ENCODE measurements at places on chromosomes 16 and 17.

DNA sequence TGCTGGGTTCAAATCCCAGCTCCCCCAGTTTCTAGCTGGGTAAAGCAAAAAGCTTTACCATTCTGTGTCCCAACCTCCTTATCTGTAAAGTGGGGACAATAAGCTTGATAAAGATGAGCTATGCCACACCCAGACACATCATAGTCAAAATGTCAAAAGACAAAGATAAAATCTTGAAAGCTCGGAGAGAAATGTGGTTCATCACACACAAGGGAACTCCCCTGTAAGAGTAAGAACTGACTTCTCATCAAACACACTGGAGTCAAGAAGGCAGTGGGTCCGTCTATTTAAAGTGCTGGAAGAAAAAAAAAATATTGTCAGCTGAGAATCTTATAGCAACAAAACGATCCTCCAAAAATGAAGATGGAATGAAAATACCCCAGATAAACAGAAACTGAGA, 25.3 kb downstream of the CACNG5 start:
- no peak for DNase-seq

DNA sequence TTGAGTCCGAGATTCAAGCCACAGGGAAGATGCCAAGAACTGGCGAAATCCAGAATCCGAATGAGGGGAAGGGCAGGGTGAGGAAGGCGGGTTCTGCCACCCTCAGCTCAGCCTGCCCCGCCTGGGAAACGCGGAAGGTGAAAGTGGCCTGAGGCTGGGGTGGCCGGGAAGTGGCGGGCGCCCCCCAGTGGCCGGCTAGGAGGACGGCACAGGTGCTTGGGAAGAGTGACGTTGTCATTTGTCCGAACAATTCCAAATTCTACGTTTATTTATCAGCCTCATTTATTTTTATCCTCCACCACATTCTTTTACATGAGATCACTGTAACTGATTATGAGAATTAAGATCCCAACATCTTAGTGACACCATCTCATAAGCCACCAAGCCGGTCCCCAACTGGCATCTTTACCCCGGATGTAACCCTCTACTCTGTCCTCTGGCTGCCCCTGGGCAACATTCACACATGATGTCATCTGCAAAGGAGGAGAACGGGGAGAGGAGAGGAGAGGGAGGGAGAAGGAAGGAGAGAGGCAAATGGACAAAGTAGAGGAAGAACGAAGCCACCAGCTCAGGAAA, 21.3 kb downstream of the SRCIN1 start:
- peak; percentile 75 for DNase-seq

DNA sequence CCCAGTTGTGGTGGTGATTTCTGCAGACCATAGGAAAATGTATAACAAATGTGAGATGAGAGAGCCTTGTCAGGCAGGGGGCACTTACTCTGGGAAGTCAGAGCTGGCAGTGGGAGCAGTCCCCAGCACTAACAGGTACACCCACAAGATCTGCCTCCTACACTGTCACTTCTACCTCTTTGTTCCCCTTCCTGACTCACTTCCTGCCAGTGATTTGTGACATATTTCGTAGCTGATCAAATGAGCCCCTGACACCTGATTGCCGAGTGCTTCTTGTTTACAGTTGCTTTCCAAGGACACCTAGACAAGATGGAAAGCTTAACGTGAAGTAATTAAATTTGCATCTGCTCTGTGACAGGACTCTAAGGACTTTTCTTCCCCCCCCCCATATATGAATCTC, 40.5 kb downstream of the FTO start:
- DNase-seq = peak; percentile 53

GRCh38 chr16:14002416-14002990, 68.6 kb upstream of the MRTFB start:
- DNase-seq = no peak

DNA sequence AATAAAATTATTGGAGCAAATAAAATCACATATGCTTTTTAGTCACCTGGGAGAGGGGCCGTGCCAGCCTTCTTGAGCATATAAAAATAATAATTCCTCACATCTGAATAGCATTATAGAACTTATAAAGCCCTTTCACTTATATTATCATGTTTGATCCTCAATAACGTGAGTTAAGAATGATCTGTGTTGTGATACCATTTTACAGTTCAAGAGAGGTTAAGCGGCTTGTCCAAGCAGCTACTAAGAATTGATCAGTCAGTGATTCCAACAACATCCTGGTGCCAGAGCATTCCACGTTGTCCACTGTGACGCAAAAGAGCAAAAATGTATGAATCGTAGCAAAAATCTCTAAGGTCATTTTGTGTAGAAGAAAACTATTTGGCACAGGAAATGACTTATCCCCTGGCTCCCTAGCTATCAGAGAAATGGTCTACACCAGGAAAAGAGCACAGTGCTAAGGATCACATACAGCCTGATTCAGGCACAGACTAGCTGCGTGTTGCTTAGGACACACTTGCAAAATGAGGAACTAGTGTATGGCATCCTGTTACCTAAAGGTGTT, 33.0 kb downstream of the ANKFN1 start:
- DNase-seq = no peak

DNA sequence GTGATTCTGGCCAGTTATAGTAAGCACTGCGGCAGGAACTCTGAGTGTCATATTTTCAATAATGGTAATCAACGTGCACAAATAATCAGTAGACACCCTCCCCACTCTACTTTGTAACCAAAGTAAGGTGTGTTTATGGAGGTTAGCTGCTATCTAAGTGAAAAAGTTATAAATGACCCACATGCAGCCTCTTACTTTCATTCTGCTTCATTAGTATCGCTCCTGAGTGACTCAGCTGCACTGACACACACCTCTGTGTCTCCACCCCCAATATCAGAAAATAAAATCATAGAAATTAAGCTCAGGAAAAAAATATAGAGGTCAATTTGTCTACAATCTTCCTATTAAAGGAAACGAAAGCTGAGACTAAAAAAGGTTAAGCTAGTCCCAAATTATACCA, 64.1 kb upstream of the TRAP1 start:
- no peak for DNase-seq

- DNase-seq = no peak
These were observed 4.6 kb downstream of the SMCR8 start for GRCh38 chr17:18319604-18320256.

GRCh38 chr17:79527306-79527705, 83.5 kb downstream of the RBFOX3 start:
- no peak for DNase-seq

All from natural killer cell (primary cell).